ENCODE measurements at places on chromosomes 6 and 20. TPM values are rescaled to one million over a fixed set of nuclear protein-coding genes. Genes with fewer than 3 reads are reported as not detected.

DNA sequence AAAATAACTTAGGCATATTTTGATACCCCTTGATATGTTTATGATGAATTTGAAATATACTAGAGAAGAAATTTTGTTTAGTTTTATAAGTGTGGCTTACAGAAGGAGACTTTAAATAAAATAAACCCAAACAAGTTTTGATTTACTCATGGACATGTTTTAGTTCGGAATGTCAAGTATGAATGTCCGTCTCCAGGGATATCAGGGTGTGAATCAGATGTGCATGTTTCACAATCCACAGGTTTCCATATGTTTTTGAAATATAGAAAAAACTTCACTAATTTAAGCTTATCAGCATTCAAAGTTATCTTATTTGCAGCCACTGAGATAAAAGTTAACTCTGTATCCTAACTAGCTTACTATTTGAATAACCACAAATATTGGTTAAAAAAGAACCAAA, 51.5 kb downstream of the PLCB1 start:
- H3K36me3 ChIP-seq: no peaks in the 10 kb centered on the region
- H3K27me3 ChIP-seq: peaks cover 4% of the 10 kb centered on the region
- H3K4me3 ChIP-seq: no peak overlapping the region
- no peaks in the 10 kb centered on the region for H3K4me1 ChIP-seq
- no peak overlapping the region for H3K27ac ChIP-seq

The GSTA1 gene
- total RNA-seq: not detected

DNA sequence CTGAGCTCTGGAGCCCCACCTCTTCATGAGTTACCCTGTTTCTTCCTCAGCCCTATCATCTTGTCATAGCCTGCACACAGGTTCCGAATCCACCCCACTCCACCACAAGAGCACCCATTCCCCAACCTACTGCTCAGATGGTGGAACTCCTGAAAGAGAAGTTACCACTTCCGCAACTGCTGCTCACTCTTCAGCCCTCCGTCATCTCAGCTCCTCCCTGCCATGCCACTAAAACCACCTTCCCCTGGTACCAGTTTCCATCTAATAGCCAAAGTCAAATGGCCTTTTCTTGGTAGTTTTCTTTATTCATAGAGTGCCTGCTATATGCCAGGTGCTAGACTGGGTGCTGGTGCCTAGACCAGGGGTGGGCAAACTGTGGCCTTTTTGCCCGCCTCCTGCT, 3.9 kb downstream of the RAB22A start:
- no peaks in the 10 kb centered on the region for H3K27me3 ChIP-seq
- H3K36me3 ChIP-seq: peaks cover 51% of the 10 kb centered on the region
- DNase-seq: peak; percentile 65
- peak overlapping the region; percentile 41 for H3K4me3 ChIP-seq
- H3K4me1 ChIP-seq: peaks cover 38% of the 10 kb centered on the region
- H3K27ac ChIP-seq: peak overlapping the region; percentile 81

- no peaks in the 10 kb centered on the region for H3K4me1 ChIP-seq
- H3K36me3 ChIP-seq: no peaks in the 10 kb centered on the region
These were observed 530.1 kb downstream of the HAO1 start for GRCh38 chr20:7410150-7410549.

The PRPH2 gene
- not detected for total RNA-seq

DNA sequence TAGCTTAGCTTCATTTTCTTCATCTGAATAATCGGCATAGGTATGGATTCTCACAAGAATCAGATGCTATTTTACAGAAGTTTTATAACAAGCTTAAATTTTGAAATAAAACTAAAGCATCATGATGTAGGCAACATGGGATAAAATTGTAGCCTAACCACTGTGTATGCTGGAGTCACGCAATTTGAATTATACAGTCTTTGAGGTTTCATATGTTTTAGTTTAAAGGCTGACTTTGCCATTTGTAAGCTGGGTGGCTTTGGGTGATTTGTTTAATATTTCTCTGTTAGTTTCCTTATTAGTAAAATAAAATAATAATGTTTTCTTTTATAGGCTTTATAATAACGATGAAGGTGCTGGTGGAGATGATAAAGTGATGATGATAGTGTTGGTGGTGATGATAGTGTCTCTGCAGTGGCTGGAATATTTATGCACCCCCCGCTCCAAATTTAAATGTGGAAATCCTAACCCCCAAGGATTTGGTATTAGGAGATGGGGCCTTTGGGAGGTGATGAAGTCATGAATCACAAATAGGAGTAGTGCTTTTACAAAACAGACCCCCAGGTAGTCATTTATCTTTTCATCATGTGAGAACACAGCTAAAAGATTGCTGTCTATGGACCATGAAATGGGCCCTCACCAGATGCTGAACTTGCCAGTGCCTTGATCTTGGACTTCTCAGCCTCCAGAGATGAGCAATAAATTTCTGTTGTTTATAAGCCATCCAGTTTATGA, 42.0 kb downstream of the DOK5 start:
- H3K4me1 ChIP-seq: no peaks in the 10 kb centered on the region
- no peaks in the 10 kb centered on the region for H3K27me3 ChIP-seq
- DNase-seq: no peak

DNA sequence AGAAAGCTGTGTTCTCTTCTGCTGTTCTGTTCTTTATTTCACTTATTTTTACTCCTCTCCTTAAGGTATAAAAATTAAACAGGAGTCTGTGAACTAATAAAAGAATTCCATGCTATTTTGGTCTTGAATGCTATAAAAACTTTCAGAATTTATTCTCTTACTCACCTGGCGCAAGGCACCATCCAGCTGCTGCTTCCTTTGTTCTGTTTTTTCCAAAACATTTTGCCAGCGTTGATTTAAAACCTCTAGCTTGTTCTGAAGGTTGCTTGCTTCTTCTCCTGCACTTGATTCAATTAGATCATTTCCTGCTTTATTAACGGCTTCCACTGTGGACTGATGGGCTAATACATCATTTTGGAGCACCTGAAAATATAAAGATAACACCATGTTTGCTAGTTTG, 145.0 kb downstream of the DST start:
- H3K27ac ChIP-seq: no peak overlapping the region
- no peaks in the 10 kb centered on the region for H3K36me3 ChIP-seq
- DNase-seq: no peak
- no peaks in the 10 kb centered on the region for H3K27me3 ChIP-seq

Data from activated CD4-positive, alpha-beta T cell treated with anti-CD3 and anti-CD28 coated beads, Interleukin-2, amount 10 ng/mL, durations not matched to agents 24 days and 14 days (primary cell).